ENCODE measurements at places on chromosomes 12 and 14.

DNA sequence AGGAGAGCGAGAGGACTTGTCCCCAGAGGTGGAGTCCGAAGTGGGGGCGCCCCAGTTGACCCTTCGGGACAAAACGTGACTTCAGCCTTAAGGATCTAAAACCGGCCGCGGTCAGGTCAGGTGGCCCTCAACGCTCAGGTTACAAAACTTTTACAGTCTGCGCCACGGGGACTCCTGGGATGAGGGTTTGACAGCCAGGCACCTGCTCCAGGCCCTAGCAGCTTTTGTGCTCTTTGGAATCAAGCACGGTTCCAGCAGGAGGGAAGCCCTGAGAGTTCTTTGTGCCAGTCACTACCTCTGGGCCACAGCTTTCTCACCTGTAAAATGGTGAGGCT is 337 bp downstream of the ZC2HC1C start:
- no peak for DNase-seq

DNA sequence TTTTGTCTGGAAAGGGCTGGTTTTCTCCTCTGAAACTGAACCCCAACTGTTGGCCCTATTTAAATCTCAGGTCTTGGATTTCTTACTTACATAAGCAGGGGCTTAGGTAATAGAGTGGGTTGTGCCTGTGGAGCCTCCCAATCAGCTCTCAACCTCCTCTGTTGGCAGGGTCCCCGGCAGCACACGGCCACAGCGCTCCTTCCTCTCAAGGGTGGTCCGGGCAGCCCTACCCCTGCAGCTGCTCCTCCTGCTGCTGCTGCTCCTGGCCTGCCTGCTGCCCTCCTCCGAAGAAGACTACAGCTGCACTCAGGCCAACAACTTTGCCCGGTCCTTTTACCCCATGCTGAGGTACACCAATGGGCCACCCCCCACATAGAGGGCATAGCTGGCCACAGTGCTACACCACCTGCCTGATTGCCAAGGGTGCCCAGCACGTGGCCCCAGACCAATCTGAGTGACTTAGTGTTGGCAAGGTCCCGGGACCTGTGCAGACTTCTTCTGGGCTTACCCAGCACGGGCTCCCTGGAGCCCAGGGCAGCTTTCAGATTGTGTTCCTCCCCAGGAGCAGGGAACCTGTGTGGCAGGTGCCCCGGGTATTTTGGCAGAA is 68.9 kb downstream of the ESR2 start:
- DNase-seq = no peak

DNA sequence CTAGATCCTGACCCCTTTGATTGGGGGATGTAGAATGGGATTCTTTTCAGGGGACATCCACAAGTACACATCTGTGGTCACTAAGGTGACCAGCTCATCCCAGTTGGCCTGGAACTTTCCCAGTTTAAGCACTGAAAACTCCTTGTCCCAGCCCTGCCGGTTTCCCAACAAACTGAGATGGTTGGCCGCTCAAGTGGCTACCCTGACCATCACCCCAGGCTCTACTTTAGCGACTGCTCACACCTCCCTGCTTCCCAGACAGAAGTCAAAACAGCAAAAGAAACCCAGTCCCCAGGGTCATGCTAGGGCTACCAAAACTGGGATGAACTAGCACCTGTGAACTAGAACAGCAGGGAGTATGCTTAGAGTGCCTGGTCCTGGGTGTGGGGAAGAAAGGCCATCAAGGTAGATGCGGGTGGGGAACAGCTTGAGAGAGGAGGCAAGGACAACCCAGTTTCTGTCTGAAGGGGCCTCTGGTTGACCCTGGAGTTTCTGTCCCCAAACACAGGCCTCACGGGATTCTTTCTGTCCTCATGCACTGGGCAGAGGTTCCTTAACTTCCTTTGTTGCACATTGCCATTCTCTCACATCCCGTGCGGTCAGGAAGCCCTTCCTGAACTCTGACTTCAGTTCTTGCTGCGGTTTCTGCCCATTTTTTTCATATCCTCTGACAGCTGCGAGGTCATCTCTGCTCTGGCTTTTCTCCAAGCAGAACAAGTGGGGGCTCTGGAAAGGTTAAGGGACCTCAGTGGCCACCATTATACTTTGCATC is 1.6 kb downstream of the LTB4R start:
- DNase-seq = peak; percentile 40

GRCh38 chr14:34211732-34212131 is 250.3 kb downstream of the SPTSSA start:
- DNase-seq = no peak

- no peak for DNase-seq
Measured at GRCh38 chr12:120072472-120073249, 43.9 kb downstream of the RAB35 start.

DNA sequence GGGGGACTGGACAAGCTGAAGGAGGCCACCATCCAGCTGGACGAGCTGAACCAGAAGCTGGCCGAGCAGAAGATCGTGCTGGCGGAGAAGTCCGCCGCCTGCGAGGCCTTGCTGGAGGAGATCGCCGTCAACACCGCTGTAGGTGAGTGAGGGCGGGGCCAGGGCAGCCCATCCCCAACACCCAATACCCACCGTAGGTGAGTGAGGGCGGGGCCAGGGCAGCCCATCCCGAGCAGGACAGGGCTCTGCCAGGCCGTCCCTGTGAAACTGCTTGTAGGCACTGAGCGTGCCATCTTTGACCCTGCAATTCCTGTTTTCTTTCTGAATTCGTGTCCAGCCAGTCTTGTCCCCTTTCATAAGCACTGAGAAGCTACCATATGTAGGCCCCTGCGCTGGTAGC is 74.0 kb downstream of the CCDC92 start:
- DNase-seq = no peak

- DNase-seq = no peak
Measured at GRCh38 chr12:51128919-51129318, 44.0 kb downstream of the TFCP2 start.

- no peak for DNase-seq
Measured at GRCh38 chr14:72808564-72808963, 85.3 kb downstream of the DPF3 start.

GRCh38 chr12:58424735-58425392 is 483.5 kb downstream of the ATP23 start:
- DNase-seq = no peak

DNA sequence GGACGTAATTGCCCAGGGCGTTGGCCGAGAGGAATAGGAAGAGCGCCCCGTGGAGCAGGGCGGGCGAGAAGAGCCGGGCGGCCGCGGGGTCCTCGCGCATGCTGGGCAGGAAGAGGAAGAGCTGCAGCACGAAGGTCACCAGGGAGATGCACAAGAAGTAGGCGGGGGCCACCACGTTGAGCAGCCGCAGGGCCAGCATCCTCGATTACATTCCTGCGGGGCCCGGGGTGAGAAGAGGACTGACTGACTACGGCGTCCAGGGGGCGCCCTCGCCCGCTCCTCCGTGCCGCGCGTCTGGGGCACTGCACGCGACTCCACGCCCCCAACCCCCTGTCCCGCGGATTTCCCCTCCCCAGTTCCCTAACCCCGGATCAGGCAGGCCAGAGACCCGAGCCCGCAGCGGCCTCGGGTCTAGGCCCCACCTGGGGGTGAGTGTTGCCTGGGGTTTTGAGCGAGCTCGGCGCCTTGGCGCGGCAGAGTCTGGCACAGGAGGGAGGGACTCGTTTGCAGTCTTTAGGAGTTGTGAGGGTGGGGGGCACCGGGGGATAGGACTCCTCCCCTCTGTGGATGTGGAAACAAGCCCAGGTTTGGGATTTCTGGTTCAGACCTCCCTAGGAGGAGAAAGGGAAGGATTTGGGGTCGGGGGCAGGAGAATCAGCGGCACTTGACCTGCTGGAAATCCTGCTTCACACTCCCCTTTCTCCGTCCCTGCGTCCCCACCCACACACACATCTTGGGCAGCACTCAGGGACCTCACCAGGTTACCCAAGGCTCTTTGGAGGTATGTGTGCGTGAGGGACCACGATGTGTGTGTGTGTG is 1.8 kb downstream of the ZDHHC22 start:
- no peak for DNase-seq

DNA sequence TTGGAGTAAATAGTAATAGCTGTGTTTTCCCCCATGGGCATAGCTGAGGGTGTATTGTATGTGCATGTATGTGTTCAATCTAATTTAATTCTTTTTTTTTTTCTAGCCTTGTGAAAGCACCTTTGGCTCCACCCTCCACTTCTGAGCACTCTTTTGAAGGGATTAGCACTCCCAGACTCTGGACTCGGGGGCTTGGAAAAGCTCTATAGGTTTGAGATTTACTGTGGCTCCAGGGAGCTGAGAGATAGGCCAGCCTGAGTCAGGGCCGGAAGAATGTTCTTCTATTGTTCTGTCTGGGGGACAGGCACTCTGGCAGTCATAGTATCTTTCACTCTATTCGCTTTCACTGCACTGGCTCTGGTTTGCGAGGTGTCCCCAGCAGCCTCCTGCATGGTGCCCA is 540.0 kb upstream of the TBX3 start:
- no peak for DNase-seq

- no peak for DNase-seq
Measured at GRCh38 chr12:101875162-101875561, 2.2 kb upstream of the DRAM1 start.

DNA sequence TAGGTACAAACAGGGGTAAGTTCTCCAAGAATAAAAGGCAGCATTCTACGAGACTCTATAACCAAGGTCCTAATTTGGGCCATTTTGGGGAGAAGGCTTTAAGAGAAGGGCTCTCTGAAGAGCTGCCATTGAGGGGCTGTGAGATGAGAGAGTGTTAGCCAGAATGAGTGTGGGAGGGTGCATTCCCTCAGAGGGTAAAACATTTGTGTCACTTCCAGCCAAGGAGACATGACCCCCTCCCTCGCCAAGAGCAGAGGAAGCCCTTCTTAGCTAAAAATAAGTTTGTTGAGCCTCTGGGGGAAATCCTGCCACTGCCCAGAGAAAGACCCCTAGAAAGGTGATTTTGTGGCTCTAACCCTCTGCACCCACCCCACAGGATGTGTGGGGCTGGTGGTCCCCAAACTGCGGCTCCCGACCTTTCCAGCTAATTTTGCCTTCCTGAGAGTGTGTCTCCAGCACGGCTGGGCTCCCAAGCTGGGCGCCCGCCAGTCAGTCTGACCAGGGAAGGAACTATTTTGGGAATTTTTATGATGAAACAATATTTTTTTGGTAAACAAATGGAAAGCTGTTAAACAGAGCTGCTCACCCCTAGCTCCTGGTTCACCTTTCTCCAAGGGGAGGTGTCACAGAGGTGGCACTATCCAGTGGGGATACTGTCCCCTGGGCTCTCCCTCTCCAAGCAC is 65.9 kb upstream of the JDP2 start:
- DNase-seq = no peak

DNA sequence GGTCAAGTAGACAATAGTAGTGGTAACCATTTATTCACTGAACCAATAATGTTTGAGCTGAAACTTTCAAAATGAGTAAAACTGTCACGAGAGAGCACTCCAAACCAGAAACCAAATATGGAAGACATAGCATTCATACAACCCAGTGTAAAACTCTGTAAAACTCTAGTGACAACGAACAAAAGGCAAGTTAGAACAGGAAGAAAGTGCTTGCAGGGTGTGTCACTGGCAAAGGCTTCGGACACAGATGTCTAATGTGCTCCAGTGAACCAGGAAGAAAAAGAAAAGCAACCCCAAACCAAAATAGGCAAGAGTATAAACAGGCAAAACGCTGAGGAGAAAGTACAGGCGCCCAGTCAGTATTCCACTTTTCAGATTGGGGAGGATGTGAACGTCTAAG is 79.3 kb upstream of the FZD10 start:
- DNase-seq = no peak

DNA sequence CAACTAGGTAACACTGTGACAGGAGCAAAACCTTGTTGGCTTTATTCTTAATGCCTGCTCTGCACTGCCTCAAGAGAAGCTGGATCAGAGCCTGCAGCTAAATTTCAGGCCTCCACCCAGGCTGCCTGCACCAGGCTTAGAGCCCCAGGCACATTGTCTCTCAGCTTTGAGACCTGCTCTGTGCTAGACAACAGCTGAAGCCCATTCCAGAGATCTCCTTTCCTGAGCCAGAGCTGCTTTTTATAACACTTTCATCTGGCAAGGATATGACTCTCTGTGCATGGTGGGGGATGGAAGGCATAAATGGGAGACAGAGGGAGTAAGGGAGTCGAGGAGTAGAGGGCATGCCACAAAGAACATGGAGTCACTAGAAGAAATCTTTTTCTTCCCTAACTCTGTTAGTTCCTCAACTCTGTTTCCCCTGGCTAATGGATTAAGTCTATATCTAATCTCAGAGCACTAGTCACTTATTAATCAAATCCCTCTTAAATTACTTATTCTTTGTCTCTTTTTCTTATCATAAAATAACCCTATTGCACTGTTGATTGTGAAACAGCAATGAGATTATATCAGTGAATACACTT is 27.1 kb upstream of the LUM start:
- DNase-seq = no peak

DNA sequence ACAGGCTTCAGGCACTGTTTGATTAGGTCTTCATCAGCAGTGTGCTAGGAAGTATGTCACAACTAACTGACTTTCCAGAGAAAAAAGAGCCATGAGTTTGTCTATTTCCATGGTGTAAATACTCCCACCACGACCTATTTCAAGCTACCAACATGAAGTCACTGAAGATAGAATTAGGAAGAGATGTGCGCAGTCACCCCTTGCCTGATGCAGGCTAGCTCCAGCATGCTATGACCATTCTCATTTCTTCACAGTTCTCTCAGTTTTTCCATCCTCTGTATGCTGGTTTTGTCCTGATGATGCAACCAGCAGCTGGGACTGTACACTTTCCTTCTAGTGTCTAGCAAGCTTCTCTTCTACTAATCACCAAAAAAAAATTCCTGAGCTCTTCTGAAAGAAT is 191.6 kb upstream of the NUDT4 start:
- DNase-seq = no peak

DNA sequence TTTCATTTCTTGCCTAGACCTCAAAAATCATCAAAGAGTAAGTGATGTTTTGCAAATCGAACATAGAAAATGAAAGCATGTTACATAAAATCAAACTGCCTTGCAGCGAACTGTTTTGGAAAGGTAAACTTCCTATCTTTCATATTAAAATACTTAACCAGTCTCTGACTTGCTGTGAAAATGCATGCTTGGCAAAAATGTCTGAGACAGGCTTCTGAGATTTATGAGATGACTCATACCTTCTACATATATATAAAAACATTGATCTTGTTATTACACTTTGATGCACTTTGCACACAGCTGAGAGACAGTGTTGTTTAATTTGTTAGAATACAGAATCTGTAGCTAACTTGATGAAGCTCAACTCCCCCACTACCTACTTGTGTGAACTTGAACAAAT is 179.1 kb downstream of the KITLG start:
- no peak for DNase-seq

GRCh38 chr12:27133022-27133590 is 50.7 kb upstream of the C12orf71 start:
- no peak for DNase-seq

- DNase-seq = no peak
Measured at GRCh38 chr12:3629057-3629830, 123.7 kb downstream of the CRACR2A start.

DNA sequence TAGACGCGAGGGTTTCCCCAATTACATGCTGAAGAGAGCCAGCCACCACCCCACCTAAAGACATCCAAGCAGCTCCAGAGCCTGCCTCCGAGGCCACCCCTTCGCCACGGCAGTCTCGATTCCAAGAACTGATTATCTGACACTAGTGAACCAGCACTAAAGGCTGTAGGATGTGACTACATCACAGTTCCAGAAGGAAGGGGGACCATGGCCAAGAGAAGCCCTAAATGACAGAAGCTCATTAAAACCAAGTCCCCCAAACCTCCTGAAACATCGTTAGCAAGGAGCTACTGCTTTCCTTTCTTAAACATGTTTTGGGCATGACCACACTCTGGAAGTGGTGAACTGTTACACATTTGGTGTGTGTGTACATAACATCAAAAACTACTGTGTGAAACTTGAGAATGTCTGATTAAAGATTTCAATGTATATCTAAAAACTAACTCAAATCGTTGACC is 88.2 kb downstream of the DUSP16 start:
- DNase-seq = no peak
